ENCODE measurements at places on chromosomes 12 and 14. TPM values are rescaled to one million over a fixed set of nuclear protein-coding genes. Genes with fewer than 3 reads are reported as not detected.

The TGM1 gene
- 0.99 TPM for total RNA-seq

- DNase-seq, result no peak
Measured at GRCh38 chr12:45660330-45660729, 69.2 kb upstream of the ARID2 start.

GRCh38 chr12:103382736-103383346 lies 112.9 kb downstream of the C12orf42 start:
- DNase-seq, result no peak

The ZDHHC22 gene
- total RNA-seq, result 0.40 TPM

The LRRIQ1 gene
- 0.10 TPM for total RNA-seq

GRCh38 chr12:55641595-55641994 lies 4.9 kb downstream of the OR10P1 start:
- DNase-seq, result no peak

Measured in myocyte (in vitro differentiated cells).